ENCODE measurements at places on chromosomes 12 and 14.
A peak's percentile ranks its signal among the peaks of the same experiment; 100 is the strongest.

DNA sequence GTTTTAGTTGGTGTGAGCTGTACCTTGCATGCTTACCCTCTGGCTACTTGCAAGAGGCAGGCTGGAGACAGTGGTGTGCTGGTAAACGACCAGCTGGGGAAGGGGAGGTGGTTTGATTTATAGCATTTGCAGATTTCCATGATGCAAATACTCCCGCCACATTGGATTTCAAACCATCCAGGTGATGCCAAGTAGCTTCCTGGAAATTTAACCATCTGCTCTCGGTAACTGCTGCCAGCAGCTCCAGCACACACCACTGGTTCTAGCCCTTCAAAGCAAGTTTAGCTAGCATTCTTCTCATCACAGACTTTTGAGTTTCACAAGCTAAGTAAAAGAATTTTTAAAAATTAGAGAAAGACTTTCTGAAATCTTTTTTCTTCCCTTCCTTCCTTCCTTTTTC lies 104.5 kb upstream of the AMIGO2 start:
- DNase-seq, result no peak

- DNase-seq, result no peak
These were observed 16.5 kb upstream of the SMIM10L1 start for GRCh38 chr12:11154400-11154925.

DNA sequence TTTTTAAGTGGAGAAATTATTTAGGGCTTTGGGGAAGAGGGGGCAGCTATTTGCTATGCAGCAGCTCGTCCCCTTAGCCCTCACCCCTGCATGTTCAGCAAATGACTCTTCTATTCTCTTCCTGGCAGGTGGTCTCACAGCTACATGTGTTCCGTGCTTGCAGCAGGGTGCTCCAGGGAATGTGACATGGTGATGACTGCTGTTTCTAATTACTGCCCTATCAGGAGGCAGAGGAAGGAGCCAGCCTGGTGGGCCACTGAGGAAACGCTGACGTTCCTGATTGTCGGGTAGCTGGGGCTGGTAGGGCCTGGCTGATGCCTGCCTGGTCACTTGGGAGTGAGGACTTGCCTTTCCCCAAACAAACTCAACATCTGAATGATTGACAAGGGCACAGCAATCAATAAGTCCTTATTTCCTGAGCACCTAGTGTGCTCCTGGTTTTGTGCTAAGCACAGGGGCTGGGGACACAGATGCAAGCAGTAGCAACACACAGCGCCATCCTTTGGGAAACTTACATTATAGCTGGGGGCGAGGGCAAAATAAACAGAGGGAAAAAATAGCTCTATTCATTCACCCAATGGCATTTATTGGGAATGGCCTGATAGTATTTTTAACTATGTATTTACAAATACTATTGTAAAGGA lies 377.8 kb downstream of the FUT8 start:
- DNase-seq, result no peak

GRCh38 chr14:101737414-101738339 lies 23.8 kb upstream of the PPP2R5C start:
- no peak for DNase-seq

DNA sequence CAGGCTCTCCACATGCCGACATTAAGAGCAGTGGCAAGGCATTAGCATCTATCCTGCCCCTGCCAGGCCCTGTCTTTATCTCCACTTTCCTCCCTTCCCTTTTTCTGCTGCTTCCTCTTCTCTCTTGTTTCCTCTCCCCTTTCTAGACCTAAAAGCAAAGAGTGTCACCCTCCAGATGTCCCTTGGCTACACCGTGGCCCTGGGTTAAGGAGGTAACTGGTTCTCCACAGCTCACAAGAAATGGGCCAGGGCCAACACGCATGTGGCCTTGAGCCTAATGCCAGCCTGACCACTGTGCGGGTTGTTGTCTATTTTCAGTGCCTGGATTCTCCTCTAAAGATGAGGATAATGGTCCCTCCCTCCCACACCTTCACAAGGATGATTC lies 41.7 kb upstream of the DDX11 start:
- DNase-seq, result no peak

- DNase-seq, result no peak
These were observed 373.2 kb downstream of the ATP23 start for GRCh38 chr12:58314610-58315009.

GRCh38 chr14:47422191-47422590 lies 253.2 kb downstream of the MDGA2 start:
- DNase-seq, result no peak

GRCh38 chr12:72057330-72057914 lies 118.8 kb downstream of the TPH2 start:
- DNase-seq, result no peak

GRCh38 chr12:111178181-111179081 lies 190.5 kb downstream of the PHETA1 start:
- DNase-seq, result no peak

DNA sequence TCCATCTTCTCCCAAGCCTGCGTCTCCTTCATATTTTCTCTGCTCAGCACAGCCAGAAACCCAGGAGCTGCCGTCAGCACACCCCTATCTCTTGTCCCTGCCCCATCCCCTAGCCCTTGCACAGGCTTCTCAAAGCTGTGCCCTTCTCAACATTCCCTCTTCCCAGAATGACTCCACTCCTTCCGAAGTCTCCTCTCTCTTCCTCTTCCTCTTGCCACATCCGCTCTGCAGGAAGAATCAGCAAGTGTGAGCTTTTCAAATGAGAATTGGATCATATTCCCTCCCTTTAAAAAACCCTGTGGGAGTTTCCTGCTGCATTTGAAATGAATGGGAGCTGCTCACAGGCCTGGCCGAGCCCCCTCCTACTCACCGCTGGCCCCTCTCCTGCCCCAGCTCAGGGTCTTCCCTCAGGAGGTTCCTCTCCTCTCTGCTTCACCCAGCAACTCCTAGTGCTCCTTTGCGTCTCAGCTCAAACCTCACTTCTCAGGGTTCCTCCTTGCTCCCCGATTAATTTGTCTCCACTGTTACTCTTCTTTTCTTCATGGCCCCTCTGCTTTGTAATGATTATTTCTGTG lies 528.5 kb upstream of the CCDC196 start:
- no peak for DNase-seq

DNA sequence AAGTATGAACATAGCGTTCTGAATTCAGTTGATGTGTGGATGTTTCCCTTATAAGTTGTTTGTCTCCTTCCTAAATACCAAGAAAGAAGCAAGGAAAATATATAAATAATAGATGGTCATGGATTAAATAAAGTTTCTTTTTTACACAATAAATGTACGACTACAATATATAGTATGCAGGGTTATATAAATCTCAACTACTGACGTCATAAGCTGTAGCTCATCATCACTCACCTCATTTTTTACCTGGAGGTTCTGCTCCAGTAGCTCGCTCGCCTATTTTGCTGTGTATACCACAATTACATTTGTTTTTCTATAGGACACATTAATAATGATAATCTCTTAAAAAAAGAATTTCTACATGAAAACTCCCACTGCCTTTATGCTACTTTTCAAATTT lies 109.5 kb downstream of the NTS start:
- DNase-seq, result no peak

- DNase-seq, result no peak
These were observed 268.1 kb upstream of the RMST start for GRCh38 chr12:97194546-97194945.

DNA sequence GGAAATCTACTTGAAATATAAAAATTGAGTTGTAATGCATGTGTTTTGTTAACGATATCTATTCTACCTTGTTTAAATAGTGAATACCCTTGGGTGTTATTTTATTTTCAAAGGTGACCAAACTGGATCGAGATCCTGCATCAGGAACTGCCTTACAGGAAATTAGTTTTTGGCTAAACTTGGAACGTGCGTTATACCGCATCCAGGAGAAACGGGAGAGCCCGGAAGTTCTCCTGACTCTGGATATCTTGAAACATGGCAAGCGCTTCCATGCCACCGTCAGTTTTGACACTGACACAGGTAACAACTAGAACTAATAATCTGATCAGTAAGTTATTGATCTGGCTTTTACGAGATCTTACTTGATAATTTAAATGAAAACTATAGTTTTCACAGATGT lies 15.9 kb downstream of the DYNC1H1 start:
- no peak for DNase-seq

- no peak for DNase-seq
These were observed 119.7 kb upstream of the PDE3A start for GRCh38 chr12:20248646-20249045.

GRCh38 chr12:62252576-62252975 lies 7.6 kb upstream of the USP15 start:
- no peak for DNase-seq

- DNase-seq, result no peak
These were observed 99.4 kb upstream of the PLEKHA5 start for GRCh38 chr12:19030180-19030579.

DNA sequence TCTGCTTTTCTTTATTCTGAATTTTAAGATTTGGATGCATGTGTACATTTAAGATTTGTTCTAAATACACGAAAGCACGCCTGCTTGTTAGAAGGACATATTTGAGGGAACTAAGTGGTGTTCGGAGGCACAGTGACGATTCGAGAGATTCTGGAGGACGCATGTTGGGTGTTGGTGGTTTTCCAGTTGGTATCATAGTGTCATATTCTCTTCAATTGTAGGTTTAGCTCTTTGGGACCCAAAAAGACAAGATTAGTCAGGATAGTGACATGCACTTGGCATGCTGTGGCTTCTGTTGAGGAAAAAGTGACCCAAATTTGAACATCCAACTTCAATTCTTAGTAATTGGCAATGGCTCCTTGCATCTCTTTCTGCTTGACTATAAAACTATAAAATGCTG lies 30.1 kb downstream of the PRKCH start:
- DNase-seq, result no peak

GRCh38 chr14:71103662-71104484 lies 196.6 kb downstream of the PCNX1 start:
- DNase-seq, result peak; percentile 22

DNA sequence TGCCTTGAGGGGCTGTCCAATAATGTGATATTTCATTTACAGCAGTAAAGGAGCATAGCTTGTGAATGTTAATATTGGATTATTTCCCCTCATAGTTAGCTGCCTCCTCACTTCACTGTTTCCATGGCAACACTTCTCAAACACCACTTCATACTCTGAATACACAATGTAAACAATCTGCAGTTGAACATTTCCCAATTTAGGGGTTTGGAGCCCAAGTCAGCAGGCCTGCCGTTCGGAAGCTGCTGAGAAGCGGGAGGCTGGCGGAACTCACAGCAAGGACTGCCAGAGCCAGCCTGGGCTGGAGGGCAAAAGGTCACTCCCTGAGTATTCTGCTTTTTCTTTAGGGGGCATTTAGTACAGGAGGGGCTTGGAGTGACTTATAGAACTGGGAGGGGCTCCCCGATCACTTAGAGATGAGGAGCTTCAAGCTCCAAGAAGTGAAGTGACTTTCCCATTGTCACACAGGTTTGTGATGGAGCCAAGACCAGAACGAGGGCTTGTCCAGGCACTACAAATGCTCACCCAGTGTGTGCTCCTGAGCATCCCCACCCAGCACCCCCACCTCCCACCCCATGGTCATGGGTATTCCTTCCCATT lies 12.1 kb upstream of the SLC24A4 start:
- no peak for DNase-seq

DNA sequence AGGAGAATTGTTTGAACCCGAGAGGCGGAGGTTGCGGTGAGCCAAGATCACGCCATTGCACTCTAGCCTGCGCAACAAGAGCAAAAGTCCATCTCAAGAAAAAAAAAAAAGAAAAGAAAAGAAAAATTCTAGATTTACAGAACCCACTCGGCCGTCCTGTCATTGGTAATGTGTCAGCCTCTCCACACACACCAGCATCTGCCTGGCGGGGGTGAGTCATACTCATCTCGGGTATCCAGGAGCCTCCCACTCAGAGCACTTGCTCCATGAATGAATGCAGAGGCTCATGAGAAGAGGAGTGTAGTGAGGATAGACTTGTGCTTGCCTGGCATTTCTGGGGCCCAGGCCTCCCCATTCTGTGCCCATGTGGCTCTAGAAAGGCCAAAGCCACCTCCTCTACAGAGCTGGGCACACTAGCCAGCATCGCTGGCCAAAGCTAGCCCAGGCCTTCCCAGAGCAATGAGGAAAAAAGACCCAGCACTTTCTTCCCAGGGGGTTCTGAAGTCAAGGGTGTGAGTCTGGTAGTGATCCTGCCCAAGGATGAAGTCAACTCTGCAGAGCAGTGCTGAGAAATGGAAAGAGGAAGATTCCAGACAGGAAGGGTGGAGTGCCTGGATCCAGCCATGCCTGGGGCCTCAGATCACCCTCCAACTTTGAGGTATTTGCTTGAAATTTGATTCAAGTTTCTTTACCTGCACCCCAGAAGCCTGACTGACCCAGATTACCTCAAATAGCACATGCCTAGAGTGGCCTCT lies 31.2 kb upstream of the KLC1 start:
- no peak for DNase-seq

- DNase-seq, result no peak
These were observed 37.3 kb downstream of the PTGER2 start for GRCh38 chr14:52351233-52352060.

- no peak for DNase-seq
These were observed 653 bp upstream of the IFI27 start for GRCh38 chr14:94109915-94110250.

DNA sequence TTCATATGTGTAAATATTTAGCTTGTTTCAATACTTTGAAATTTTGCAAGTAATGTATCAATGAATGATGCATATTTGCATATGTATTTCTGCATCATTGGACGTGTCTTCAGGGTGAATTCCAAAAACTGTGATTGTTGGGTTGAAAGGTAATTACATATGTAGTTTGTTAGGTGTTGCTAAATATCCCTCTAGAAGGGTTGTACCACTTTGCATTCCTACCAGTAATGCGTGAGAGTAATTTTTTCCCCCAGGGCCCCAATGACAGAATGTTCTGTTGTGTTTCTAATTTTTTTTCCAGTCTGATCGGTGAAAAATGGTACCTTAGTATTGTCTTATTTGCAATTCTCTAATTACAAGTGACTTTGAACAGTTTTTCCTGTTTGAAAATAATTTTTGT lies 408.9 kb downstream of the NAV3 start:
- no peak for DNase-seq

DNA sequence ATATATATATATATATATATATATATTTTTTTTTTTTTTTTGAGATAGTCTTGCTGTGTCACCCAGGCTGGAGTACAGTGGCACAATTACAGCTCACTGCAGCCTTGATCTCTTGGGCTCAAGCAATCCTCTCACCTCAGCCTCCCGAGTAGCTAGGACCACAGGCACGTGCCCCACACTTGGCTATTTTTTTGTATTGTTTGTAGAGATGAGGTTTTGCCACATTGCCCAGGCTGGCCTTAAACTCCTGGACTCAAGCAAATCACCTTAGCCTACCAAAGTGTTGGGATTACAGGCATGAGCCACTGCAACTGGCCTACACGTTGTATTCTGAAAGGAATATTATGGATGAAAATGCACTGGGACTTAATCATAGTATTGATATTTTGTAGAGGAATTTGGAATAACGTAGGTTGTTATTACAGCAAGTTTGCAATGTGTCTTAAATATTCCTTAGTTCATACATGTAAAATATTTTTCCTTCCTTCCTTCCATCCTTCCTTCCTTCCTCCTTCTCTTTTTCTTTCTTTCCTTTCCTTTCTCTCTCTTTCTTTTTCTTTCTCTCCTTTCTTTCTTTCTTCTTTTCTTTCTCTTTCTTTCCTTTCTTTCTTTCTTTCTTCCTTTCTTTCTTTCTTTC lies 862 bp downstream of the KLRB1 start:
- DNase-seq, result no peak

- DNase-seq, result peak; percentile 84
These were observed at the start of gene FOXN3 for GRCh38 chr14:89417091-89417464. TSS of gene FOXN3 (minus strand) at chr14:89417233. CDS start at chr14:89412476, 4,757 bp downstream.
